HepG2 (cell line): ENCODE measurements at places on chromosomes 2 and 18.

DNA sequence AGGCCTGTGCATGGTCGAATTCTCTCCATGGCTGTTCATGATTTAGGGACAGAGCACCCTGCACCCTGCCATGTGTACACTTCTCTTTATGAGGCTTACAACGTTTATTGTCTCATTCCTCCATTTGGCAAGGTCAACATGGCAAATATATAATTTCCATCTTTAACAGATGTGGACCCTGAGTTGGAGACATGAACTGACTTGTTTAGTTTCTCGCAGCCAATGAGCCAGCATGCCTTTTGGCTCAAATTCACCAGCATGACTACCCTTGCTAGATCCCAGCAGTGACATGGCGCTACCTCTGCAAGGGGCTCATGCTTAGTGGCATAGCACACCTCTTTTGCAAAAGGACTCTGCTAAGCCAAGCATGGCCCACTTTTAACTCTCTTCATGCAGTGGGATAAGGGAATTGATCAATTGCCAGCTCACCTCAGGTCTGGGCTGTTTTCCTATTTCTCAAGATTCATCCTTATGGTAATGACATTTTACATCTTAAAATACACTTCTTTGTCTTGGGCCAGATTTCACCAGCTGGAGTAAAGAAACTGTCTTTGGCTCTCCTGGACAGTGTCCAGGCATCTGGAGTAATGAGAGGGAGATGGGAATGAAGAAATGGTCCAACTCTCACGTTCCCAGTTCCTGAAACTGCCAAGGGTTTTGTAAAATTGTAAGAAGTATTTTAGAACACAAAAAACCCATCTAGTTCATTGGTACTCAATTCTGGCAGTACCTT, 159.5 kb downstream of the SETBP1 start:
- no peak for DNase-seq

GRCh38 chr2:24105816-24106215, 17.3 kb downstream of the PFN4 start:
- DNase-seq, result no peak

- DNase-seq, result no peak
Observed at GRCh38 chr18:78731016-78731397, 248.6 kb upstream of the SALL3 start.

DNA sequence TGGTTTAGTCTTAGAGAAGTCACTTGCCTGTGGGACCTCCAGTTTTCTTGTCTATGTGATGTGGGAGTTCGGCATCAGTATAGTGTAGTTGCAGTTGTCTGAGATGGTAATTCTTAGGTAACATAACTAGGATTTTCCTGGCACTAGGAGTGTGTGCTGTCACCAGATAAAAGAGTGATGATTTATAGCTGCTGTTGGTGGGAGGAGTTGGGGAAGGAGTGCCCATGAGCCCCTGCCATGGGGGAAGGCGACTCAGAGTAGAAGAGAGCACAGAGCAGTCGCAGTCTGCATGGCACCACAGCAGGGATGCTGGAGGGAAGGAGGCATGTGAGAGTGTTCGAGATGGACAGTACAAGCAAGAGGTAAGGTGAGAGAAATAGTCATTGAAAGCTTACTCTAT, 38.7 kb downstream of the ATP9B start:
- no peak for DNase-seq
